ENCODE measurements at places on chromosomes 3 and 15. TPM values are rescaled to one million over a fixed set of nuclear protein-coding genes. Genes with fewer than 3 reads are reported as not detected.
A peak's percentile ranks its signal among the peaks of the same experiment; 100 is the strongest.

DNA sequence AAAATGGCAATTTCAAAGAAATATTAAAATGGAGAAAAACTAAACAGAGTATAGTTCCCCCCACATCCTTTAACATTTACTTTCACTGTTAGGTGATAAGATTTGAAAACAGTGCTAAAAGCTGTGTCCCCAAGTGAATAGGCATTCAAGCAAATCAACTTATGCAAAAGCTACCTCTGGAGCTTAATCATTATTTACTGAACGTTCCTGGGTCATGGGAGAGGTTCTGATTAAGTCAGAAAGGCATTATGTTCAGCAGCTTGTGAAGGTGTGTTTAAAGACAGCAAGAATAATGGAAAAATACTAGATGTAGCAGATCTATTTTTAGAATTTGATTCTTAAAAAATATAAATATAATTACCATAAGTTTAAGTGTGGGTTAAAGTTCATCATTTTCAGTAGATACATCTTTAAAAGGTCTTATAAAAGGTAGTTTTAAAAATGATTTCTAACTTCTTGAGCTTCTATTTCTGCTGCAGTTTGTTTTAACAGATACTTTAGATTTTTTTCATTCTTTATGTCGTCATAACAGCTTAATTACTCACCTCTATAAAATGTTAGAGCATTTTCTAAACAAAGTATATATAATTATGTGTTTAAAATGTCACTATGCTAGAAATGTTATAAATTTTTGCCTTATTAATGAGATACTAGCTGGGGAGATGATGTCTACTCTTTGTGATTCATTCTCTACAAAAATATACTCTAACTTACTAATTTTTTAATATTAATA, 127.9 kb downstream of the MITF start:
- peak; percentile 87 for DNase-seq

DNA sequence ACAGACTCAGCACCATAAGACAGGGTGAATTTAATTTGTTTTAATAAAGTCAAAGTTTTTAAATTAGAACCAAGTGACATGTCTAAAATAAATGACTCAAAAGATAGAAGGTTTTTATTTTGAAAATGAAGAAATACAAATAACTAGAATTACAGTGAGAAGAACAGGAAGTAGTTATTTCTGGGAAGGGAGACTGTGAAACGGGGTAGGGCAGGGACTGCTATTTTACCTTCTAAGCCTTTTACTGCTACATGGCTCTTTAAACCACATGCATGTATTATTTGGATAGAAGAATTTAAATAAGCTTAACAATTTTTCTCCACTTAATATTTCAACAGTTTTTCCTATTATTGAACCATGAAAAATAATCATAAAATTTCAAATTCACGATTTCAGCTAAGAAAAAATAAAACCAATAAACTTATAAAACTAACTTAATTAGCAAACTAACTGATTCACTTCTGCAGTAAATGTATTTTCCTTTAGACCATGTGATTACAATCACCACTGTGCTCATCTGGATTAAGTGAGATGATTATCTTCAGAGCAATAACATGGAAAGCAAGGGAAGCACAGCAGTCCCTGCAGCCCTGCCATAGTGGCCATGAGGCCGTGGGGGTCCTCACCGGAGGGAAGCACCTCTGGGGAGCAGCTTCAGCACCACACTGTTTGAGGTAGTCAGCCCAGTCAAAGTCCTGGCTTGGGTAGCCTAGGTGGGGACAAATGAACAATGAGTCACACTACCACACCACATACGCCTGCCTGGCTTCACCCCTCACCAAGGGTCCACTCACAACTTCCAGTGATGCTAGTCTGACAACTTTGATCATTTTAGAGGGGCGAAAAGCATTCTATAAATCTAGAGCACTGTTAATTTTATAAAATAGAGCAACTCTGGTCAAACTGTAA, 28.3 kb upstream of the STIMATE start:
- no peak for DNase-seq

DNA sequence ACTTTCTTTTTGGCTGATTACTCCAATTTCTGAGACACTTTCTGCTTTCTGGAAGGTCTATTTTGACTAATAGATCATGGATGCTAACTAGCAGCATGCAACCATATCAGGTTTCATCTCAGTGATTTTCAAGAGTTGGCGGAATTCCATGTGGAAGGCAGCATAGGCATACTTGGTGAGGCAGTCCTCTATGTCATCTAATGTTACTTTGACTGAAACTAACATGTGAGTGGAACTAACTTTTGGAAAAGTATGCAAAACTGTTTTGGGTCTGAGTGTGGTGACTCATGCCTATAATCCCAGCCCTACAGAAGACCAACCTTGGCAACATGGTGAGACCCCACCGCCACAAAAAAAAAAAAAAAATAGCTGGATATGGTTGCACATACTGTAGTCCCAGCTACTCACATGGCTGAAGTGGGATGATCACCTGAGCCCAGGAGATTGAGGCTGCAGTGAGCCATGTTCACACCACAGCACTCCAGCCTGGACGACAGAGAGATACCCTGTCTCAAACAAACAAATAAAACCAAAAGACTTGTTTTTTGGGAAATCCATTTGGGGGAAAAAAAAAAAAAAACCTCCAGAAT, 1033.7 kb downstream of the ROBO1 start:
- DNase-seq: peak; percentile 28

Gene FGF12
- 0.13 TPM for total RNA-seq

Gene ECE2
- total RNA-seq: not detected

DNA sequence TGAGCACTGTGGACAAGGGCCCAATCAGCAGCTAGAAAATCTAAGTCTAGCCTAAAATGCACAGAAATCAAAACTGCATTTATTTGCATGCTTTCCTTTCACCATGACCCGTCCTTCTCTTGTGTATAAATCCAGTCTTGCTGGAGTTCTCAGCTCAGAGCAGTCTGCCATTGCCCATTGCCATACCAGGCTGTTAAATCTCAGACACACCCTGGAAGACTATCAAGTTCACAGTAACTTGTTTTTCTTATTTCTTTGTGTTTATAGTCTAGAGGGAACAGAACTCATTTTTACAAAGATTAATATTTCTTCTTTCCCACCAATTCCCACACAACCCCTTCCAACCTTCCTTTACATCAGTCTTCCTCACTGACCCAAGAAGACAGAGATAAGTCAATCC, 85.9 kb downstream of the COL8A1 start:
- no peak for DNase-seq

Gene PSMD2
- total RNA-seq: 507 TPM

- DNase-seq: no peak
Measured at GRCh38 chr3:168087539-168087938, 8.2 kb downstream of the GOLIM4 start.

Gene CCDC33
- total RNA-seq: not detected

Gene AMIGO3
- not detected for total RNA-seq

Gene C2CD4B
- 0.26 TPM for total RNA-seq

Gene SLC9A9
- total RNA-seq: 1.4 TPM

GRCh38 chr15:93789441-93789840, 441.9 kb upstream of the MCTP2 start:
- no peak for DNase-seq

DNA sequence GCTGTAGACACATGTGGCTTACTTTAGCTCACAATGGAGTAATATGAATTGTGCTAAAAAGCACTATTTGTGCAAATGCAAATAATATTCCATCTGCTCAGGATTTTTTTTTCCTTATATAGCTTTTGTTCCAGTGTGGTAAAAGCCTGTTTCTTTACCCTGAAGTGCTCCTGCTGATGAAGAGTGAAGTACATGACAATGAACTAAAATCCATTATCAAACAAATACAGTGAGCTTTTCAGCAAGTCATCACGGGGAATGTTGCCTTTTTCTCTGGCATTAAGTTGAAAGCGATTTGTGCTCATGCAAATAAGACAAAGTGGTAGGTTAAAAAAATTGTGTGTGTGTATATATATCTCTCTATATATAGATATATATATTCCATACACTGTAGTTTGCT, 28.6 kb upstream of the CCDC39 start:
- no peak for DNase-seq

DNA sequence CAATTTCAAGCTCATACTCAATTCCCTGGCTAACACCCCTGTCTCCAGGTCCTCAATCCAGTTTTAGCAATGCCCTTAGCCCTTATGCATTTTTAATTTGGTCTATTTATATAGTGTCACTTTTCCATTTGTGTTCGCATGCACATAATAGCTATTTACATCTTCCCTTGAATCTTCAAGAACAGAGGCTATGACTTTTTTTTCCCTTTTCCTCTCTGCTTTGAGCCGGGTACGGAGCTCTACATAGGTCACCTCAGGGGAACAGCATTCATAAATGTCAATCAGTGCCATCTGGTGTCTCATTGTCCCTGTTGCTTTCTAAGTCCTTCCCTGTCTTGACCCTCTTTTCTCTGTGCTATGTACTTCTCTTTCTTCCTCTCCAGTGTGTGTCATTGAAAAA, 26.5 kb upstream of the ACTC1 start:
- DNase-seq: no peak

- no peak for DNase-seq
Measured at GRCh38 chr15:99482993-99483392, 82.8 kb upstream of the MEF2A start.

All from bronchial epithelial cell (primary cell).